ENCODE measurements at places on chromosomes 2 and 18.

GRCh38 chr18:11873670-11874340 is 22.6 kb downstream of the CHMP1B start:
- no peaks in the 10 kb centered on the region for H3K27me3 ChIP-seq
- no peaks in the 10 kb centered on the region for H3K4me1 ChIP-seq
- H3K27ac ChIP-seq, result no peak overlapping the region
- DNase-seq, result no peak
- H3K36me3 ChIP-seq, result peaks cover 18% of the 10 kb centered on the region
- H3K4me3 ChIP-seq, result no peak overlapping the region

DNA sequence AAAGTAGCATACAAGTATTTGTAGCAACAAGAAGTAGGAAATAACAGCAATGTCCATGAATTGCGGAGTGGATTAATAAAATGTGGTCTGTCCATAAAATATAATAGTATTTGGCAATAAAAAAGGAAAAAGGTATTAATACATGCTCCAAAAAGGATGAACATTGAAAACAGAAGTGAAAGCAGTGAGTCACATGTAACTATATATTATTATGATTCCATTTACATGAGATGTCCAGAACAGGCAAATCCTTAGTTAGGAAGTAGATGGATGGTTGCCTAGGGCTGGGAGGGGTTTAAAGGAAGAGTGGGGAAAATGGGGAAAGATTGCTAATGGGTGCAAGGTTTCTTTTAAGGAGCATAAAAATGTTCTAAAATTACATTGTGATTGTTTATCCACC is 44.5 kb downstream of the CCDC74A start:
- no peak for DNase-seq
- peaks cover 43% of the 10 kb centered on the region for H3K27me3 ChIP-seq
- no peak overlapping the region for H3K27ac ChIP-seq
- no peaks in the 10 kb centered on the region for H3K4me1 ChIP-seq
- no peak overlapping the region for H3K4me3 ChIP-seq

GRCh38 chr2:192044496-192044895 is 150.2 kb downstream of the TMEFF2 start:
- peaks cover 12% of the 10 kb centered on the region for H3K4me1 ChIP-seq
- no peaks in the 10 kb centered on the region for H3K27me3 ChIP-seq
- no peak overlapping the region for H3K4me3 ChIP-seq
- no peak overlapping the region for H3K27ac ChIP-seq

DNA sequence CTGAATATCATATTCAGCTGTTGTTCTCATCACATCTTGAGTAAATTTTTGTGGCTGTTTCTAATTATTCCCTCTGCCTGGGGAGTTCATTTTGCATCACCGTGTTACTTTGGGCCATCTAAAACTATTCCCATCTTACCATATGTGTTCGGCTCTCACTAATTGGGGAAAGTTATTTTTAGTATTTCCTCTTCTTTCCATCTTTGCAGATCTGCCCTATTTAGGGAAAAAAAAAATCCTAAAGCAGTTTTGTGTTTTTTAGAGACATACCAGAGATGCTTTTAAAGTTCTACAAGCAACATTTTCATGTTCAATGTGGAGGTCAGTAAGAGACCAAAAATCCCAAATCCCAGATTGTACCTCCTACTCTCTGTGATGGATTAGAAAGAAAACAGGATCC is 111.3 kb upstream of the NDUFV2 start:
- no peaks in the 10 kb centered on the region for H3K36me3 ChIP-seq
- peaks cover 18% of the 10 kb centered on the region for H3K27me3 ChIP-seq
- no peak for DNase-seq
- H3K4me3 ChIP-seq, result no peak overlapping the region

DNA sequence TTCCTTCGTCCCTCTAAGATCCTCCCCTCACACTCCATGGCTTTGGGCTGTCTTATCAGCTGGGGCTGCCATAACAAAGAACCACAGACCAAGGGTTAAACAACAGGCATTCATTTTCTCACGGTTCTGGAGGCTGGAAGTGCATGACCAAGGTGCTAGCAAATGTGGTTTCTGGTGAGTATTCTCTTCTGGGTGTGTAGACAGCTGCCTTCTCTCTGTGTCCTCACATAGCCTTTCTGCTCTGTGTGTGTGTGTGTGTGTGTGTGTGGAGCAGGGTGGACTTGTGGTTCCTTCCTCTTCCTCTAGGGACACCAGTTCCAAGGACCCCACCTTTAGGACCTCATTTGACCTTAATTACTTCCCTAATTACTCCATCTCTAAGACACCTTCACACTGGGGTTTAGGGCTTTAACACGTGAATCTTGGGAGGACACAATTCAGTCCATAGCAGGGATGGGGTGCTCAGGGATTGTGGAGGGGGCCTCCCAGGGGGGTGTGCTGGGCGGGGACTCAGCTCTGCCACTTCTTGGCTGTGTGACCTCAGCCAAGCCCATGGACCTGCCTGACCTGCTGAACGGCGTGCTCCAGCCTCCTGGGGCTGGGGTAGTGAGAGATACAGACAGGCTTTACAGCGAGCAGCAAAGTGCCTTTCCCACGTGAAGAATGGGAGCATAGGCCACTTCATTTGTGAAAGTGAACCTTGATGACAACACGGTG is 38.0 kb downstream of the ACKR3 start:
- H3K4me1 ChIP-seq, result peaks cover 51% of the 10 kb centered on the region
- H3K36me3 ChIP-seq, result no peaks in the 10 kb centered on the region
- no peak overlapping the region for H3K4me3 ChIP-seq

DNA sequence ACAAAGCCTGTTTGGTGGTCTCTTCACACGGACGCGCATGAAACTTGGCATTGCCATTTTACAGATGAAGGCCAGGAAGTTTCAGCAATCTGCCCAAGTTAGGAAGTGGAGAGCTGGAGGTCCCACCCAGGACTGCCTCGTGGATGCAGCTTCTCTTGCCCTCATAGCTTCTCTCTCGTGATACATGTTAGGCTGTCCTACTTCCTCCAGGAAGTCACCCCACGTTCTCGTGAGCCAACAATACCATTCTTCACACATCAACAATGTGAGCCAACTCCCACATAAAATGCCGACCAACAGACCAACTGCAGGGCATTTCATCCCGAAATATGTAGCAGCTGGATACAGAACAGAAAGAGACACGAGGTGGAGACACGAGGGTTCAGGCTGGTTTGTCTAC is 85.3 kb downstream of the MREG start:
- peaks cover 23% of the 10 kb centered on the region for H3K4me1 ChIP-seq
- no peak overlapping the region for H3K27ac ChIP-seq
- DNase-seq, result no peak
- H3K4me3 ChIP-seq, result no peak overlapping the region
- no peaks in the 10 kb centered on the region for H3K27me3 ChIP-seq

DNA sequence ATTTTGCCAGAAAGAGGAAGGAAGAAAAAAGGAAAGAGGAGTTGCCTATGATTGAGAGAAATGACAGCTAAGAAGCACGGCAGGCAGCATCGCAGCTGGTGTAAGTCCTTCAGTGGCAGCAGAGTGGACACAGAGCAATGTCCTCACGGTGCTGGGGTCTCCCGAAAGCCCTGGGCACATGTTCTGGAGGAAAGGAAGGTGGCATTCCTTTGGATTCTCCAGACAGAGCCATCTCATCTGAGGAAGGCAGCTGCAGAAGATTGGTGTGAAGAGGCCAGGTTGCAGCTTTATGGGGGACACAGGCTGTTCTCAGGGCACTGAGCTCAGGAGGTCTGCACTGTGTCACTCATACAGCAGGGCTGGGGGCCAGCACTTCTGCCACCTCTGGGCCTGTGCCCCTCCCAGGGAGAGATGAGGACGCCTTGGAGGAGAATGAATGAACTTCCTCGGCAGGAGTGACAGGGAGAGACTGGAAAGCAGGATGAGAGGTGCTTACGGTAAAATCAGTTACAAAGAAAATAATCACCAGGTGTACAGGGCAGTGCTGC is 252.0 kb upstream of the MYT1L start:
- H3K4me1 ChIP-seq, result no peaks in the 10 kb centered on the region
- H3K4me3 ChIP-seq, result no peak overlapping the region
- H3K27ac ChIP-seq, result no peak overlapping the region
- H3K36me3 ChIP-seq, result no peaks in the 10 kb centered on the region
- no peak for DNase-seq

DNA sequence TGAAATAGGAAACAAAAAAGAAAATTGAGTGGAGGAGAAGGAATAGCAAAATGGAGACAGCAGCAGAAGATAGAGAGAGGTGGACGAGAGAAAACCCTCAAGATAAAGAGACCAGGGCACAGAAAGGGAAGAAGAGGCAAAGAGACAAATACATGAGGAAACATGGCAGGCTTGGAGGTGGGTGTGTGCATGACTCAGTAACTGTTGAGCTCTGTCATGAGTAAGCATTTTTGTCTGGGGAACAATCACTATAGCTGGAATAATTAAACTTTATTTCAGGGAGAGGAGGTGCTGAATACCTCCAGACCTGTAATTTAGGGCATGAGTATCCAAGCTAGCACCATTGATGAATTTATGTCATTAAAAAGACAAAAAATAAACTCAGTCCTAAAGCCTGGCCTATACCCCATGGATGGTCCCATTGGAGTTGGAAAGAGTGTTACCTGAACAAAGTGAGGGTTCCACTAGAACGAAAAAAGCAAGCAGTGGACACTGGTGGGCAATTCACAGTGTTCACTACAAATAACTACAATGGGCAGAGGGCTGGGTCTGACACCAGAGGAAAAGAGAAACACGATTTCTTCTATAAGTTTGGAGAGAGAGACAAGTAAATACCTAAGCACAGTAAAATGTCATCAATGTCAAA is 145.5 kb downstream of the ADCYAP1 start:
- H3K4me1 ChIP-seq, result peaks cover 14% of the 10 kb centered on the region
- no peaks in the 10 kb centered on the region for H3K27me3 ChIP-seq
- no peak overlapping the region for H3K4me3 ChIP-seq
- no peaks in the 10 kb centered on the region for H3K36me3 ChIP-seq

GRCh38 chr2:102735416-102736109 is 26.3 kb upstream of the TMEM182 start:
- peaks cover 21% of the 10 kb centered on the region for H3K4me1 ChIP-seq
- no peak overlapping the region for H3K27ac ChIP-seq
- peaks cover 6% of the 10 kb centered on the region for H3K36me3 ChIP-seq
- peak overlapping the region; percentile 98 for H3K4me3 ChIP-seq
- DNase-seq, result no peak

GRCh38 chr2:196131949-196132925 is 39.1 kb downstream of the STK17B start:
- H3K27ac ChIP-seq, result no peak overlapping the region
- DNase-seq, result no peak
- no peaks in the 10 kb centered on the region for H3K27me3 ChIP-seq
- peaks cover 75% of the 10 kb centered on the region for H3K36me3 ChIP-seq

DNA sequence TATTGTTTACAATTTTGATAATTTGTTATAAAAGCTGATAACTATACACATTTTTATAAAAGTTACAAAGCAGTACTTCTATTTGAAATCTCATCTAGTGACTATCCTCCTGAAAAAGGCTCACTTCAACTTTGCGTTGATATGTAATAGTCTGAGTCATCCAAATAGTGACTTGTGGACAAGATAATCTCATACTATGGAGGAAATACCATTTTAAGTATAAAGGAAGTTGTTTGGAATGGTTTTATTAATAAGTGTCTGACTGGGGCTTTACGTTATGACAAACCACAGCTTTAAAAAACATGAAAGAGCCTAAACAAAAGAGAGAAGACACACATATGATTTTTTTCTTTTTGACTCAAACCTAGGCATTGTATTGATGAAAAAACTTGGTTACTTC is 272.3 kb upstream of the COL3A1 start:
- H3K27me3 ChIP-seq, result no peaks in the 10 kb centered on the region
- no peak overlapping the region for H3K4me3 ChIP-seq
- DNase-seq, result no peak
- peak overlapping the region; percentile 86 for H3K27ac ChIP-seq
- H3K4me1 ChIP-seq, result peaks cover 37% of the 10 kb centered on the region
- H3K36me3 ChIP-seq, result peaks cover 12% of the 10 kb centered on the region

GRCh38 chr18:11004951-11005350 is 144.4 kb downstream of the PIEZO2 start:
- H3K4me3 ChIP-seq, result no peak overlapping the region
- H3K36me3 ChIP-seq, result no peaks in the 10 kb centered on the region
- no peak overlapping the region for H3K27ac ChIP-seq
- H3K4me1 ChIP-seq, result no peaks in the 10 kb centered on the region

DNA sequence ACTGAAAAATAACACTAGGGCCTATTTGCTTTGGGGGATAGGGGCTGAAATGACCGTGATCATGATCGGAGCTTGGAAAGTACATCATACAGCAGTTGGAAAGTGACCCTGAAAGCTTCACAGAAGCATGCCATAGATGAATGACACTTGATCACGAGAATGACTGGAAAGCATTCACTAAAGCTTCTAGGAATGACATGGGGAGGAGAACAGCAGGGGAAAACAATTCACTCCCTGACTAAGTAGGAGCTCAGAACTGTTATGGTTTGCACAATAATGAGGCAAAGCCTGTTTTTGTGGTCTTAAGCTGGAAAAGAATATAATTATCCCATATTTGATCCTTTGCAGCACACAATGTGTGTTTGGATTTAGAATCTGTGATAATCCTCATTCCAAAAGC is 237.5 kb downstream of the NOL4 start:
- H3K4me1 ChIP-seq, result no peaks in the 10 kb centered on the region
- H3K36me3 ChIP-seq, result no peaks in the 10 kb centered on the region
- no peak overlapping the region for H3K27ac ChIP-seq
- H3K4me3 ChIP-seq, result no peak overlapping the region
- DNase-seq, result no peak

GRCh38 chr2:151260573-151261230 is 961 bp downstream of the RBM43 start:
- peaks cover 20% of the 10 kb centered on the region for H3K4me1 ChIP-seq
- peak overlapping the region; percentile 87 for H3K4me3 ChIP-seq
- H3K36me3 ChIP-seq, result peaks cover 5% of the 10 kb centered on the region
- DNase-seq, result no peak
- H3K27ac ChIP-seq, result peak overlapping the region; percentile 97

DNA sequence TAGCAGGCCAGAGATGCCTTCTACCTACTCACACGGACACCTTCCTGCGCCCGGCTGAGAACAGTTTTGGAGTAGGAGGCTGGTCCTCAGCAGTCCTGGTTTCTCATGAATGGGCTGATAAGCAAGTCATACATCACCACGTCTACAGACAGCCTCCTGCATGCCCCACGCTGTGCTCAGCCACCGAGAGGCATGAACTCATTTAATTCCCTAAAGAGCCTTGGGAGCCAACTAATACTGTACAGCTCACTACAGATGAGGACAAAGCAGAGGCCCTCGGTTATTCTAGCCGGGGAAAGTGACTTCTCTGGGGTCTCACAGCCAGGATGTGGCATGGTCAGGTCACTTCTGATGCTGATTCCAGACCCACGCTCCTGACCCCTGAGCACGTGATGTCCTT is 105.6 kb downstream of the TSHZ1 start:
- H3K36me3 ChIP-seq, result no peaks in the 10 kb centered on the region
- no peak overlapping the region for H3K27ac ChIP-seq
- no peak for DNase-seq

Measured in mesothelial cell of epicardium (in vitro differentiated cells).